Left hindlimb (tissue), 1 donor: ENCODE measurements at places on chromosomes 5 and 9.

DNA sequence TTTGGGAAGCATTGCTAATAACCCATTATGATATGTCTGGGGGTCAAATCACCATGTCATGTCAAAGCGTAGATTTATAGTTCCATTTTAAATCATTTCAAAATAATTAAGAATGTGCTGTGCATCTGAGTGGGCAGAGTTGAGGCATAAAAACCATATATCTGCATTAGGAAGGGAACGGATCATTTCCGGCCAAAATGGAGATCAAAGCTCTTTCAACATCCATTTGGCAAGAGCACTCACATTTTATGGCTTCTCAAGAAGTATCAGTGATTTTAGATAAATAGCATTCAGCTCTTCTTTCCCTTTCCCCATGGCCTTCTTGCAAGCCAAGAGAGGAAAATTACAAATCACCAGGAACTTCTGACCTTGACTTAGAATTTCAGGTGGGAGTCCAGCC lies 89.9 kb downstream of the HSPA4 start:
- DNase-seq: no peak

DNA sequence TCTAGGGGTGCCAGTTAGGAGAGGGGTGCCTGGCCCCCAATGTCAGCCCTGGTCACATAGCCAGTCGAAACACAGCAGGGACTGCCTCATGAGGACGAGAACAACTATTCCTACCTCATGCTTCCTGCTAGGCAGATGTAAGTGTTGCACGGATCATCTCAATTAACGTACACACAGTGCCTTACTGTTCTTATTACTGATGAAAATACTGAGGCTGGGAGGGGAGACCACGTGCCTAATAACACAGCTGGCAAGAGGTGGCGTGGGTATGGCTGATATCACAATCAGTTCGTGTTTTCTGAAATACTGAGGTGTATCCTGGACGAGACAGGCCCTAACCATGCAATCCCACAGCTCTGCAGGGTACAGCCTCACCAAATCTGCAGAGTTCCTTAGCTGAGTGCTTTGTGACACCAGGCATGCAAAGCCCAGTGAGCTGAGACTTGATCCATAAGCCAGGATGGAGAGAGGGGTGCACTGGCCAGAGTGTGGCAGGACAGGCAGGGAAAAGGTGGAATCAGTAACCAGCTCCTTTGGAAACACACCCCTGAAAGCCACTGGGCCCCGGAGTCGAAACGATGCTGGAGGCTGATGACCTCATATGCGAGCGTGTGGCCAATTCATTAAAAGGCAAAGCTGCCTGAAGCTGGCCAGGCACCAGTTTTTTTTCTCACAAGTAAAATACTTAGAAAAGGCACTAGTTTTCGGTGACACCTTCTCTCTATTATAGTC lies 63.9 kb downstream of the PRRT1B start:
- peak; percentile 73 for DNase-seq

DNA sequence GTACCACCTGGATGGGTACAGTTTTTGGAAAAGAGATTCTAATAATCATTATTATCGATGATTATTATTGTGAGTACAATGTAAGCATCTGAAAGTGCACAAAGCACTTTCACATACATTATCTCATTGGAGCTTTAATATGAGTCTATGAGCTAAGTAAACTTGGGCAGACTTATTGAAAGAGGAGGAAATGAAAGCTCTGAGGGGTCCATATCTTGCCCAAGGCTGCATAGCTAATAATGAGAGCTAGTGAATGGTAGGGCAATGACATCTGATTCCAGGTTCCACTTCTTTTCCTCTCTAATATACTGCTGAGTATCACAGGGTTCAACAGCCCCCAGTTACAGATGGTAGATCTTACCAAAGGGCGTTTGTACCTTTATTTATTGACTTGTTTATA lies 26.1 kb downstream of the TIMD4 start:
- no peak for DNase-seq

DNA sequence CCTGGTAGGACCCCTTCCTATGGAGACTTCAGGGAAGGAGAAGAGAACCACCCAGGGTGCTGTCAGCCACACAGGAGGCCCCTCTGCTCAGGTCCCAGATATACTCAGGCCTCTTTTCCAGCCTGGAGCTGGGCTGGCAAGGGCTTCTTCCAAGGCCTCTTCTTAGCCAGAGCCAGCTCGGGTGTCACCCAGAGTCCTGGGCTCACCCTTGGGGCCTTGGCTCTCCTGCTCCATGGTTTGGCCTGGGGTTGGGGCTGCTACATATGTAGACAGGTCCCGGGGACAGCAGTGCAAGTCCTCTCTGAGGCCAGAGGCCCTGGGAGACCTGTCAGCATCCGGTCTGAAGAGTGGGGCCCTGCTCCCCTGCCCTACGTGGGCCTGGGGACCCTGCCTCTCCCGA lies 22.8 kb downstream of the PAEP start:
- no peak for DNase-seq

DNA sequence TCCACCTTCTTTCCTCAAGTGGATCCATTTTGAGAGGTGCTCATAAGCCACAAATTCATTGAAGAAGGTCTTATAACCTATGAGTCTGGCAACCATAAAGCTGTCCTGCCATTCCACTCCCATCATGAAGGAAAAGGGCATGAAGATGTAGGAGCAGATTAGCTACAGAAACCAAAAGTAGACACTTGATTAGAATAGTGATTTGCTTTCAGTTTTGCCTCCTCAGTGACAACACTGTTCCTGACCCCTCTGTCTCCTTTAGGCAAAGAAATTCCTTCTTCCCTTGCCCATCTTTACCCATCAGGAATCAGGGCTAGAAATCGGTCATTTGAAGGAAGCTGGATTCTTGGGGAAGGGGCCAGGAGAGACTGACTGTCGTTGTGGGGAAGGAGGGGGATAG lies 55.2 kb downstream of the SLC28A3 start:
- DNase-seq: no peak

- no peak for DNase-seq
These were observed 1639.6 kb upstream of the ACO1 start for GRCh38 chr9:30744871-30745270.

DNA sequence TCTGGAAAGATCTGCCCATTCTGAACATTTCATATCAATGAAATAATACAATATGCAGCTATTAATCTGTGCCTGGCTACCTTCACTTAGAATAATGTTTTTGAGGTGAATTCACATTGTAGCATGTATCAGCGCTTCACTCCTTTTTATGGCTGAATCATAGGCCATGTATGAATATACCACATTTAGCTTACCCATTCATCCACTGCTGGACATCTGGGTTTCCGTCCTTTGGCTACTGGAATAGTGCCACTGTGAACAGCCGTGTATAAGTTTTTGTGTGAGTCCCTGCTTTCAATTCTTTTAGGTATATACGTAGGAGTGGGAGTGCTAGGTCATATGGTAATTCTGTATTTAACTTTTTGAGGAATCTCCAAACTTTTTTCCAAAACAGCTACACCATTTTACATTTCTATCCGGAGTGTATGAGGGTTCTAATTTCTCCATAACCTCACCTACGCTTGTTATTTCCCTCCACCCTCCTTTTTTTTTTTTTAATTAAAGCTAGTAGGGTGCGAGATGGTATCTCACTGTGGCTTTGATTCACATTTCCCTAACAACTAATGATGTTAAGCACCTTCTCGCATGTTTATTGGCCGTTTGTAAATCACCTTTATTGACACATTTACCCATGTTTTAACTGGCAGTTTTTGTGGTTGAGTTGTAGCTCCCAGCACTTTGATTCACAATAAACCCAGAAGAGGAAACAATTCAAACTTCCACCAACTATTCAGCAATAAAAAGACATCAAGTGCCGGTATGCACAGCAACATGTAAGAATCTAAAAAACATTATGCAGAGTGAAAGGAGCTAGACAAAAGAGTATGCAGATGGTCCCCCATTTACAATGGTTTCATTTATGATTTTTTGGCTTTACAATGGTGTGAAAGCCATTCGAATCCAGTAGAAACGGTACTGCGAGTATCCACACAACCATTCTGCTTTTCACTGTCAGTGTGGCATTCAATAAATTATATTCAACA lies 8.1 kb downstream of the SEMA4D start:
- DNase-seq: no peak

GRCh38 chr5:117072439-117072838 lies 497.8 kb upstream of the SEMA6A start:
- no peak for DNase-seq

- DNase-seq: no peak
These were observed 5.1 kb downstream of the AMACR start for GRCh38 chr5:34002629-34003328.

- no peak for DNase-seq
These were observed 43.3 kb downstream of the SLC28A3 start for GRCh38 chr9:84297162-84297821.

GRCh38 chr5:138770977-138771376 lies 17.8 kb downstream of the CTNNA1 start:
- no peak for DNase-seq

- DNase-seq: no peak
These were observed 166.6 kb downstream of the CDK5RAP2 start for GRCh38 chr9:120413121-120414048.

GRCh38 chr5:56168066-56168478 lies 65.1 kb downstream of the ANKRD55 start:
- DNase-seq: no peak

GRCh38 chr5:176611435-176611834 lies 1.5 kb upstream of the GPRIN1 start:
- peak; percentile 81 for DNase-seq

GRCh38 chr9:88777498-88778312 lies 213.6 kb upstream of the S1PR3 start:
- DNase-seq: peak; percentile 72

- DNase-seq: no peak
These were observed 218.1 kb upstream of the CD180 start for GRCh38 chr5:67414712-67415111.
